ENCODE measurements at places on chromosomes 5 and 9.

- no peak for DNase-seq
These were observed 2.5 kb downstream of the SH3TC2 start for GRCh38 chr5:149060325-149060724.

DNA sequence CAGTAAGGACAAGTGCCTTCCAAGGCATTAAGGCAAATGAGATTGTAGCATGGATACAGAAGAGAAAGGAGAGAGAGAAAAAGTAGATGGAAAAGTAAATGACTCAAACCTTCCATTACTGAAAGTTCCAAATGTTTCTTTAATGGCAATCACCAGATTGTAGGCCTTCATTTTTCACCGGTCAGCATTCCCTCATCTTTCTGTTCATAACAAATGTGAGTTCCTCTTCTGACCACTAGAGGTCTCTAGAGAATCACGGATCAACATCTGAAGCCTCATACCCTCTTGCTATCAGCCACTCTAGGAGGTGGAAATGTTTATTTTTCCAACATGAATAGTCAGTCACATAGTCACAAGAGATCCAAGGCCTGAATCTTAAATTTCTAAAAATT is 73.6 kb upstream of the RPS23 start:
- DNase-seq: no peak

DNA sequence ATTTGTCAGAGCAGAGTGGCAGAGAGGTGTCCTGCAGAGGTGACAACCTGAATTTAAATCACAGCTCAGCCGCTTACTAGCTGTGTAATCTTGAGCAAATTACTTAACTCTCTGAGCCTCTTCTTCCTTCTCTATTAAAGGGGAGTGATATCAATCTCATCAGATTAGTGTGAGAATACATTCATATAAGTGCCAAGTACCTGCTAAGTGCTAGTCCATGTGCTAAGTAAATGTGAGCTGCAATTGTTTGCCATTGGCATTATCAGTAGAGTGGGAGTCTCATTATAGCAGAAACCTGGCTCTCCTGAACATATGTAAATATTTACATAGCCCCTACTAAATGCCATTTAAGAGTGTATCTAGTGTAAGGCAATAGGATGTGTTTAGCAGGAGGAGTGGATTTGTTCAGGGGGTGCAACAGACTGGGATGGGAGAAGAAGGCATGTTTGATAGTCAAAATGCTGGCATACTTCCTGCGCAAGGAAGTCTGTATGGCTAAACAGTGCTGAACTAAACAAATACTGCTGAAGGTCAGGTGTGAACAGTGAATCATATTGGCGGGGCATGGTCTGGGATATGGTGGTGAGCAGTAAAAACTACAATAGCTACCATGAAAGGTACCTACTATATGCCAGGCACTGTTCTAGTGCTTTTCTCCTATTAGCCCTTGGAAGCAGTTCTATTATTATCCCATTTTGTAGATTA is 74.5 kb downstream of the F2RL2 start:
- no peak for DNase-seq

DNA sequence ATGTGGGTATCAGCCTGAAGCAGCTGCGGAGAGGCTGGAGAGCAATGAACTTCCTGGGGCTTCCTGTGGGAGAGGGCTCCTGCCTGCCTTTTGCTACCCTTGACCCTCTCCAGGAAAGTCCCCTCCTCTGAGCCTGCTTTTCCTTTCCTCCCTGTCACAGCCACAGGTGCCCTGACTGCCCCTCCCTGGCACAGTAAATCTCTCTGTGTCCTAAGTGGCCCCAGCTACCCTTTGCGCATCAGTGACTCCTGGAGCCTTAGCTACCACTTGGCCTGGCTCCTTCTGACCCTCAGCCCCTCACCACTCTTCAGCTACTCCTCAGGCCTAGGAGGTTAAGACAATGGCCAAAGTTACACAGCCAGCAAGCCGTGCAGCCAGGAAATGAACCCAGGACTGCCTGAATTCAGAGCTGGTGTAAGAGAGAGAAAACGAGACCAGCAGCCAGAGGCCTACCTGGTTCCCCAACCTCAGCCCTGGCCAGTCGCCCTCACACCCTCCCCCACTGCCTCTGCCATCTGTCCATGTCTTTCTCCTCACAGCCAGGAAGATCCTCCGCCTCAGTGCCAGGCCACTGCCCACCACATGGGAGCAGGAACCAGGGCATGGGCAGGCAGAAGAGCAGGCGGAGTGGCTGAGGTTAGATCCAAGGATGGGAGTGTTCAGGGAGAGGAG is 18.6 kb downstream of the CNTFR start:
- DNase-seq: no peak

DNA sequence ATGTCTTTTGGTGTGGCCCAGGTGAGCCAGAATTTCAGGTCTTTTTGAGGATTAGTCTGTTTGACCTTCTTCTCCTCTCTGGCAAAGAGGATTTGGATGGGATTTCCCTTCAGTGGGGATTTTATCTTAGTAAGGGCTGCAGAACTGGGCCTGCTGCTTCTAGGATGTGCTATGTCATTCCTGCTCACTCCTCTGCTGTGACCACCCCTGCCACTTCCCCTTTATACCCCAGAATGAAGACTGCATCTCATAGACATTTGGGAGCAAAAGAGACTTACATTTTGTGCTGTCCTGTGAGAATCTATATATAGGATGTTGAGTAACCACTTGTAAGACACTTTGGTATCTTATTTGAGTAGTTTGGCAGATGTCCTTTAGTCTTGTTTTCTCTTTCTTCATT is 76.2 kb downstream of the ARHGAP26 start:
- DNase-seq: no peak

DNA sequence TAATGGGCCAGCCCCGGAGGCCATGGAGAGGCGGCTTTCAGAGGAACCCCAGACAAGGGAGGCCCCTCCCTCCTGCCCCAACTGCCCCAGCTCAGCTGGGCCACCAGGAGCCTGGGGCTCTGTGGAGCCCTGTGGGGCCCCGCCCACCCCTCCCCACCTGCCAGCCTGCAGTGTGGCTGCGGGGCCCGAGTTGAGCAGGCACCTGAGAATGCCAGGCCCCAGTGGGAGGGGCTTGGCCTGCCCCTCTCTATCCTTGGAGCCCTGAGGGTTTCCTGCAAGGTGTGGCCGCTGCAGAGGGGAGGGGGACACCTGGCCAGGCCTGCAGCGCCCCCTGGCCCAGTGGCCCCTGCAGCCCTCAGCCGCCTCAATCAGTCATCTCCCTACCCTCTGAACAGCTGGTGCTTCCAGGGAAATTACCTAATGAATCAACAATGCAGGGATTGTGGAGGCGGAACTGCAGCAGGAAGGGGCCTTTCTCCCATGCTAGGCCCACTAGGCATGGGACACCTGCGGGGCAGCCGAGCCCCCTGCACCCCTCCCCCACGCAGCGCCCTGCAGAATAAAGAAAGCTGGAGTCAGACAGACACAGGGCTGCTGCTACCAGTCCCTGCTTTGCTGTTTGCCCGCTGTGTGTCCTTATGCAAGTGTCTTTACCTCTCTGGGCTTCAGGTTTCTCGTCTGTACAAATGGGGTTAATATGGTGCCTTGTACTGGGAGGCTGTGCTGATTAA is 48.0 kb downstream of the LMX1B start:
- no peak for DNase-seq

GRCh38 chr9:76619640-76620039 is 144.6 kb upstream of the PCA3 start:
- DNase-seq: no peak

- no peak for DNase-seq
These were observed 3.6 kb upstream of the ADAMTS2 start for GRCh38 chr5:179348843-179349242.

DNA sequence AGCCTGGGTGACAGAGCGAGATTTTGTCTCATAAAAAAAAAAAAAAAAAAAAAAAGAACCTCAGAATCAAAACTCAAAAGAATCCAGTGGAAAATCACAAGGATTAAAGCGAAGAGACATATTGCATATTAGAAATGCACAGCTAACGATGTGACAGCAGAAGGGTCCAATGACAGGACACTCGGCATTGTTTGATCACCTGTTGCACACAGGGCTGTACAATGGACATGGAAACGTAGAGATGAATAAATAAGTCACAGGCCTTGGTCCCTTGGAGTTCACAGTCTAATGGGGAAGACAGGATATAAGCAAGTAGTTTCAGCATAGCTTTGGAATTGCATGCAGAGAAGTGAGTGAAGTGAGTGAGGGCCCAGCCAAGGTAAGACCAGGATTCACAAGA is 25.9 kb upstream of the PIK3R1 start:
- DNase-seq: no peak

GRCh38 chr5:8320244-8320643 is 451.3 kb downstream of the MTRR start:
- DNase-seq: no peak

GRCh38 chr9:18936094-18936871 is 96.7 kb downstream of the SAXO1 start:
- no peak for DNase-seq

- no peak for DNase-seq
These were observed 161.6 kb downstream of the ACTL7B start for GRCh38 chr9:108694170-108694569.

DNA sequence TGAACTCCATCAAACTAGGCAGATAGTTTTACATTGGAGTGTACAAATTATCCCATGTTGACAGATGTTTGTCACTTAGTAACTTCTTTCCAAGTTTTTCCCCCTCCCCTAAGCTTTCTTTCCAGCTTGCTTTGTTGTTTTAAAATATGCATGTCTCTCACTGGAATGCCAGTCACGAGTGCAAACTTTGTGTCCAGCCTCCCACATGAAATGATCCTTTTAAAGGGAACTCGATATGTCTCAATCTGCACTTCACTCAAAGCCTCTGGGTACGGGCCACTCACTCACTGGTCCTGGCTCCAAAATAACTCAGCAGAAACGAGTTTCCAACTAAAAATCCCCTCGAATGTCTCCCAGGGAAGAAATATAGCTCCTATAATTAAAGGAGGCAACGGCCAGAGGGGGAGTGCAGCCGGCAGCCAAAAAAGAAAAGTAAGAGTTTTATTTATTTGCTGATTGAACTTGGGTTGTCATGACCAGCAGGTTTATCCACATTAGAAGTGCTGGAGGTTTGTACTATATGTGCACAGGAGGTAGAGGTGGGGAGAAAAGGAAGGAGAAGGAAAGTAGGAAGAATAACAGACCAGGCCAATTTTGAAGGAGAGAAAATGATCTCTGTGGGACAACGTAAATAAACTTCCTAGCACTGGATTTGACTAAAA is 17.5 kb downstream of the NR2F1 start:
- DNase-seq: no peak

DNA sequence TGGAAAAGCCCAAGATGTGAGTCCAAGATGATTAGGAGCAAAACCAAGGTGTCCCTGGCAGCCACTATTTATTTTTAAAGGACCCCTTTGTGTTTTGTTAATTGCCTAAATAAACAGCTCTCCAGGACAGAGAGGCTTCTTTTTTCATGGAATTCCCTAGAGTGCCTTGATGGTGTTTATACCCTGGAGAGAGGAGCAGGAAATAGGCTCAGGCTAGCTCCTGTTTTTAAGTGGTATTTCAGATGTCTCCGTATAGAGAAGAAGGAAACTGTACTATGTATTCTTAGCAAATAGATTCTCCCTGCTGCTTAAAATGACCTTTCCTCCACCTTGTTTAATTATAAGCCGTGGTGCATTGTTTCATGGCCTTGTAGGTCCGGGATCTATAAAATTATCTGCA is 292.4 kb downstream of the CD180 start:
- DNase-seq: no peak

GRCh38 chr5:57085306-57086081 is 88.4 kb upstream of the GPBP1 start:
- no peak for DNase-seq

DNA sequence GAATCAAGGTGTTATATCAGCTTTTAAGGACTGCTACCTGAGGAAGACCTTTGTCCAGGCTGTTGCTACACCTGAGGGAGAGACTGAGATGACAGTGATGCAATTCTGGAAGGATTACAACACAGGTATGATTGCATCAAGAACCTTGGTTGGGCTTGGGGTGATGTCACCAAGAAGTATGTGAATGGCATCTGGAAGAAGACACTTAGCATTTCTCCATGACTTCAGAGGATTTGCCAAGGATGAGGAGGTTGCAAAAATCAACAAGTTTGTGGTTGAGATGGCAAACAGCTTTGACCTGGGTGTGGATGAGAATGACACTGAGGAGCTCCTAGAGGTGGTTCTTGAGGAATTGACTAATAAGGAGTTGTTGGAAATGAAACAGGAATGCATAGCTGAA is 67.9 kb upstream of the PANK3 start:
- no peak for DNase-seq

GRCh38 chr5:176959051-176959450 is 47.5 kb downstream of the UIMC1 start:
- DNase-seq: peak; percentile 9

DNA sequence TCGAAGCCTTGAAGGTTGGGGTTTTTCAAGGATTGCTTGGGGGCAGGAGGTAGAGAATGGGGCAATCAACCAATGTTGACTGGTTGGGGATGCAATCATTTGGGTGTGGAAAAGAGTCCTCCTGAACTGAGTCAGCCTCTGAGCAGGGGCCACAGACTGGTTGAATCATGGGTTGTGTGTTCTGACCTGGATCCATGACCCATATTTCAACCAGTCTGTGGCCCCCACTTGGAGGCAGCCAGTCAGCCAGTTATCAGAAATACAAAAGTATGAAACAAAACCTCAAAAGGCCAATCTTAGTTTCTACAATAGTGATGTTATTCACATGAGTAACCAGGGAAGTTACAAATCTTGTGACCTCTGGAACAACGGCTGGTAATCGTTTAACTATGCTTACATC is 81.4 kb upstream of the RANBP6 start:
- DNase-seq: no peak

GRCh38 chr5:144457160-144457559 is 286.5 kb downstream of the KCTD16 start:
- DNase-seq: no peak

All from GM06990 (cell line).